ENCODE measurements at places on chromosomes 16 and 17.

- no peak for DNase-seq
Measured at GRCh38 chr16:27853651-27854050, 209.9 kb downstream of the GSG1L start.

DNA sequence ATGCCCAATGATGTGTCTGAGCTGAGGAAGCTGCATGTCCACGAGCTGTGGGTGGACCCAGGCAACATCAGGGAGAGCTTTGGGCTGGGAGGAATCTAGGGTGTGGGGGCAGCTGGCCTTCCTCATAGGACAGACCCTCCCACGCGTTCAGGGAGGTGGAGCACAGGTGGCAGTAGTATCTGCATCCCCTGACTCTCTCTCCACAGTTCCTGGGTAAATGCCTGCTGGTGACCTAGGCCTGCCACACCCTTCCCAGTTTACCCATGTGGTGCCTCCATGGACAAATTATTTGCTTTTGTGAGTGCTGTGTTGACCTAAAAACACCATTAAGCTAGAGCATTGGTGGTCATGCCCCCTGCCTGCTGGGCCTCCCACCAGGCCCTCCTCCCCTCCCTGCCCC is 3.2 kb downstream of the HBM start:
- DNase-seq, result no peak

DNA sequence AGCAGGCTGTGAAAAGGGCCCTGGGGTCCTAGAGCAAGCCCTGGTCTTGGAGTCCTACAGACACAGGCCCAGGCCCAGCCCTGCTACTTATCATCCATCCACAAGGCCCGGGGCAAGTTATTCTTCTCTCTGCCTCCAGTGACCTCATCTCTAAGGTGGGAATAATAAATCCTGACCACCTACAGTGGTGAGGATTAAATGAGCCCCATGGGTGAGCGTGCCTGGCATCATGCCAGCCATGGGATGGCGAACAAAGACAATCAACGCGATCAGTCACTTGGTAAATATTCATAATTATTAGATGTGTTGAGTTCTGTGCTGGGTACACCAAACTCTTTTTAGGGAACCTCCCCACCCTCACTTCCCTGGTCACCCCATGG is 5.5 kb downstream of the KRT15 start:
- no peak for DNase-seq

GRCh38 chr16:64236316-64236715 is 885.5 kb downstream of the CDH11 start:
- no peak for DNase-seq

GRCh38 chr17:55783684-55784245 is 32.9 kb downstream of the PCTP start:
- no peak for DNase-seq

GRCh38 chr16:70705056-70705455 is 19.2 kb upstream of the MTSS2 start:
- no peak for DNase-seq

DNA sequence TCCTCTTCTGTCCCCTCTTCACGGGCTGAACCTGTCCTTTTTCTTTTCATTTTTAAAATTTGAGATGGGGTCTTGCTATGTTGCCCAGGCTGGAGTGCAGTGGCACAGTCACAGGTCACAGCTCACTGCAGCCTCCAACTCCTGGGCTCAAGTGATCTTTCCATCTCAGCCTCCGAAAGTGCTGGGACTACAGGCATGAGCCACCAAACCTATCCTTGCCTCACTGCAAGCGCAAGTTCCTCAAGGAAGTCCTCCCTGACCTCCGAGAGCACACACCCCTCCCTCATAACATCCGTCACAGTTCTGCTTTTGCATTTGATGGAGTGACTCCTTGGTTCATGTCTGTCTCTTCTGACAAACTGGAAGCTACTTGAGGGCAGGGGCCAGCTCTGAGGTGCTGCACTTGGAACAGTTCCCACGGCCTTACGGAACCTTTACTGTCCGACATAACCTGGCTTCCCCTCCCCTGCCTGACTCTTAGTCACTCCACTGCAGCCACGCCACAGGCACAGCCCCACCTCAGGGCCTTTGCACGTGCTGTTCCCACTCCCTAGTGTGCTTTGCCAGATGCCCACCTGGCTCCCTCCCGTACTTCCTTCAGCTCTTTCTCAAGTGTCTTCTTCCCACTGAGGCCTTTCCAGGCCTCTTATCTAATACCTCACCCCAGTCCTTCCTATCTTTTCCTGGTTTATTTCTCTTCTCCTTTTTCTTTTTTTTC is 4.4 kb downstream of the TBX6 start:
- DNase-seq, result no peak

Measured in fibroblast of skin of left biceps (primary cell).